Stimulated activated CD4-positive, alpha-beta T cell treated with anti-CD3 and anti-CD28 coated beads, Interleukin-1b, Interleukin-23, amount 100 ng/mL, for 24 hours (primary cell): ENCODE measurements at places on chromosomes 3 and 15.

DNA sequence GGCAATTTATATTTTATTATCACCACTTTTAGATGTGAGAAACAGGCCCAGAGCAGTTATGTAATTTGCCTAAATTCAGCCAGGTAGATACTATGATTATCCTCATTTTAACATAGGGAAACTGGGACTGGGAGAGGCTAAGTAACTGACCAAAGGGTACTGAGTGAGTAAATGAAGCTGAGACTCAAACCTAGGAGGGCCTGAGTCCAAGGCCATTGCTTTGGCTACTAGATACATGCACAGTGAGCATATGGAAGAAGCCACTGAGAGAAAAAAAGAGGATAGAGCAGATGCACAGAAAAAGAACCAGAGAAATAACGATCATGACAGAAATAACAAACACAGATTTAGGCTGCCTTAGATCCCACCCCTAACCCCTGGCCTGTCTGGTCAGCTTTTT is 33.6 kb downstream of the USF3 start:
- DNase-seq = no peak

GRCh38 chr15:77819048-77819850 is 186.5 kb upstream of the LINGO1 start:
- no peak for DNase-seq

DNA sequence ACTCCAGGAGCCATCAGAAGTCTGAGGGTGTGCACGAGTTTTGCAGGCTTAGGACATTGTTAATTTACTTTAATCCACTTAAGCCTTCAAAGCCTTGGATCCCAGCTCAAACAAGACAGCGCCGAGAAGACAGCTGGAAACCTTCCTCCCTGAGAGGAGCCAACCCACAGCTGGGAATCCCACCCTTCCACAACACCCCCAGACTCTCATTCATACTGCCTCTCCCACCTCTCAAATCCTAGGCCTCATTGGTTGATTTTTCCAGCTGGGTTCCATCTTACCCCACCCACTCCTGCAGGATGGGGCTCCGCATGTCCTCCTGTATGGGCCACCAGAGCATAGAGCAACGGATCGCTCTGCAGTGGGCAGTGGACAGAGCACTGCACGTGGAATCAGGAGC is 80.4 kb downstream of the SEMA5B start:
- no peak for DNase-seq

DNA sequence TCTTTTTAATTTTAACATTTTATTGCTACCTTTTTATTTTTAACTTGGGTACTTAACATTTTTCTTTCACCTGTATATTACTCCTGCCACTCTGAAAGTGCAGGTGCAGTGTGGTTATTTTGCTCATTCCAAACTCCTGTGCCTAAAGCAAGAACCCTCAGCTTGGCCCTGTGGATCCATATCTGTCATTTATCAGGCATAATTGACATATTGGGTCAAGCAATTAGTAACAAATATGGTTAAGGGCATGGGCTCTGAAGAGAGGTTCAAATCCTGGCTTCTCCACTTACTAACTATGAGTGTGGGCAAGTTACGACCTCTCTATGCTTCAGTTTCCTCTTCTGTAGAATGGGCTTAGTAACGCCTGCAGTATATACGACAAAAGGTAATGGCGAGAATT is 9.8 kb upstream of the VPS8 start:
- no peak for DNase-seq

DNA sequence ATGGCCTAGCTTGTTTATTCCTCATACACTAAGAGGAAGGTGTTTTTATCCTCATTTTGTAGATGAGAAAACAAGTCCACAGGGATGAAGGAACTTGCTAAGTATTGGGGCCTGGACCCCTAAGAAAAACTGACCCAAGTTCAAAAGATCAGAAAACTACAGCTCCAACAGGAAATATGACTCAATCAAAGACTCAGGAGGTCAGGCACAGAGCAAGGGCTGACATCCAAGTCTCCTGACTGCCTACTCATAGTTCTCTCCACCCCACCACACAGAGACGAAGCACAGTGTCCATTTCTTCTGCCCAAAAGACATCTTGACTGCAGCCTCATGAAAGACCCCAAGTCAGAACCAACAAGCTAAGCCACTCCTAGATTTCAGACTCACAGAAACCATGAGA is 26.9 kb upstream of the TPM1 start:
- no peak for DNase-seq

DNA sequence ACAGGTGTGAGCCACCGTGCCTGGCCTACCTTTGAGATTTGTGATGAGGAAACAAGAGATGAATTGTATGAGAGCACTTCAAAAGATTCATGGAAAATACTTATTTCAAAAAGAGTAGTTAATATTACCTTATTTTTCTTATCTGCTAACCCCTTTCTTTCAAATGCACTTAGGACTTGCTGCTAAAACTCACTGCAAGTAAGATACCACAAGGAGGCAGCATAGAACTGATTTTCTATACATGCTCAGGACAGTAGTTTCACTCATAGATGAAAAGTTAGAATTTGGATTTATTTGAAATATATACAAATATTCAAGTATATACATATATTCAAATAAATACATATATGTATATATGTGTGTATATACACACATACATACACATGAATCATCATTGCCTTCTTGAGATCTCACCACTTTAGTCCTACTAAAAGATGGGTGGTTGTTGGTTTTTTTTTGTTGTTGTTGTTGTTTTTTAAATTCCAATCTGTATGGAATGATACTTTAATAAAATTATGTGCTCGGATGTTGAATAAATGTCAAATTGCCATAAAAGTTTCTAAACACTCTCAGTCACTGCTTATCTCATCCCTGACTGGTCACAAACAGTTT is 2.4 kb downstream of the CCNDBP1 start:
- no peak for DNase-seq

- DNase-seq = no peak
These were observed 2.0 kb upstream of the TPM1 start for GRCh38 chr15:63040509-63040908.

GRCh38 chr3:1462371-1462770 is 369.5 kb downstream of the CNTN6 start:
- DNase-seq = no peak

DNA sequence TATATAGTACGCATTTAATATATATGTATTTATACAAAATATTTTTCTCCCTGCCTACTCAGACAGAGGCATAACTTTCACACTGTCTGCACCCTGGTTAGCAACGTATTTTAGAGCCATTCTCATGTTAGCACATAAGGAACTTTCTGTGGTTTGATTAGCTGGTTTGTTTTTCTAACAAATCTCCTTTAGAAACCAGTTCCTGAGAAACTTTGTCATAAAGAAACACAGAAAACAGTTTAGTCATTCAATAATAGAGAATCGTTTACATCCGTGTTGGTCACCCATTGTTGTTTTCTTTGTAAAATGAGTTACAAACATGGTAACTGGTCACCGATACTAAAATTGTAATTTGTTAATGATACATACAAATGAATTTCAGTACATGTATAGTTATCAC is 5.9 kb upstream of the NGRN start:
- no peak for DNase-seq

GRCh38 chr3:104175696-104176095 is 1191.0 kb upstream of the ALCAM start:
- no peak for DNase-seq

DNA sequence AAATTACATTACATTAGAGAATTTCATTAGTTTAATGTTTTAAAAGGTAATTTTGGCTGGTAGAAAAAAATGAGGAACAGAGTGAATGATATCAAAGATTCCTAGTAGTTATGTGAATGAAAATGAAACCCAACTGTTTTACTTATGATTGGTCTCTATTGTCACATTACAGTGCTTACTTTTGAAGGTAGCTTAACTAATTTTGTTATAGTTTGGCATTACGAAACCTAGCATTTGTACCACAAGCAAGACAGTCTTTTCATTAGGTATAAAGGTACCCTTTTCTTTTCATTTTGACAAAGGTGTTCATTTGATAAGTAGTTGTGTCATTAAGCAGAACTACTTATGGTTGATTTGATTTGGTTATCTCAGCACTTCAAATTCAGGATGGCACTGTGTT is 6.9 kb downstream of the SELENOT start:
- DNase-seq = no peak

DNA sequence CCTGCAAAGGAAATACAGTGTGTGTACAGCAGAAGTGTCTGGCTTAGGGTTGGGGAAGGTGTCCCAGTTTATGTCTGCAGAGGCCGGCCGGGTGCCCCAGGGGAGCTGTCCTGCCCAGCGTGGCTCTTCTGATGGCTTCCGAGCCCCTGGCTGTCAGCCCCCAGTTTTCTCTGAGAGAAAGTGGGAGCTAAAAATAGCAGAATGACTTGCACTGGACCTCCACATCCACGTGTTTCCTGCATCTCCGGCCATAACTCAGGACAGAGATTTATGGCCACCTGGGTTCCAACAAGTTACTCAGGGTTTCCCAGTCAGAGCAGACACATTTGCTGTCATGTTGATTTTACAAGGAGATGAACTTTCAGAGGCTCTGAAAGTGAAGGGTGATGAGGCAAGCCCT is 192.0 kb downstream of the ATP10A start:
- DNase-seq = no peak

GRCh38 chr15:69897471-69898237 is 200.1 kb downstream of the TLE3 start:
- DNase-seq = no peak

GRCh38 chr3:107221856-107222255 is 155.4 kb upstream of the CCDC54 start:
- no peak for DNase-seq

GRCh38 chr3:45568848-45569762 is 25.4 kb upstream of the LIMD1 start:
- no peak for DNase-seq

DNA sequence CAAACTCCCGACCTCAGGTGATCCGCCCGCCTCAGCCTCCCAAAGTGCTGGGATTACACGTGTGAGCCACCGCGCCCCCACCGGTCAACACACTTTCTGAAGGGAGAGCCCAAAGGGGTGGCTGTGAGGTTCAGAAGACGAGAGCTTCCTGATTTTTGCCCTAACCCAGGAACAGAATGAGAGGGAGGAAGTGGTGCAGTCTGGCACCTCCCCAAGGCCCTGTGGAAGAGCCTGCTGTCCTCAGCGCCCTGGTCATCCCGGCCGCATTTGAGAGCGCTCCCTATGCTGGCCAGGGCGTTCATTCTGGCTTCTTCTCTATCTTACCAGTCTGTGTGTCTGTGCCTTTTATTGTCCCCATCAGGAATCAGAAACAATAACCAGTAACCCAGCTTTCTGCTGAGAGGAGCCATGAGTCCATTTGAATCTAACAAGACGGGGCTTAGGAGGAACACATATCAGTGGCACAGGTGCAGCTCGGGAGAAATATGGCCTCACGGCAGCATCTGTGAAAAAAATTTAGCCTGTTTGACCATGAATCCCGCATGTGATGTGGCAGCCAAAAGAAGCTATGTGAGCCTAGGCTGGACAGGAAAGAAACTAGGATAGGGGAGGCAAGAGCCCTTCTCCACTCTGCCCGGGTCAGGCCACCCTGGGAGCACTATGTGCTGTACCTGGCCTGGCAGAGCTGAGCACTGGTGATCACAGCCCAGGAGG is 12.9 kb downstream of the BDH1 start:
- DNase-seq = no peak
